Thymus (tissue), 14 donors: ENCODE measurements at places on chromosomes 1 and 21.

- no peak for DNase-seq
Observed at GRCh38 chr1:242008826-242009495, 10.1 kb upstream of the MAP1LC3C start.

- peak; percentile 50 for DNase-seq
Observed at GRCh38 chr1:19113697-19114092, 96.4 kb downstream of the UBR4 start.

GRCh38 chr1:107100331-107100984, 40.4 kb upstream of the NTNG1 start:
- no peak for DNase-seq

DNA sequence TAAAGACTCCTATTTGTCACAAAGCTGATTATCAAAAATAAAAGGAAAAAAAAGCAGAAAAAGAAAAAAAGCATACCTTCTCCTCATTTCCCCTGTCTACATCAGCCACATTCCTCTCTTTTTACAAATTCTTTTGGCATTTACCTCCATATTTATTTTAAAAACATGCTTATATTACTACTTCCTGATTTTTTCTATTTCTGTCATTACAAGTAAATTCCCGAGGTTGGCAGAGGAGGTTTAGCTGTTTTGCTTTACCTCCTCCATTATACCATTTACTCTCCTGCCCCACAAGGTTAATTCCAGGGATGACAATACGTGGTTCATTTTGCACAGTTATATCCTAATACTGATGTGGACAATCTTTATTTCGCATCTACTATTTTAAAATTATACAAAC, 26.3 kb upstream of the CD34 start:
- DNase-seq, result no peak

DNA sequence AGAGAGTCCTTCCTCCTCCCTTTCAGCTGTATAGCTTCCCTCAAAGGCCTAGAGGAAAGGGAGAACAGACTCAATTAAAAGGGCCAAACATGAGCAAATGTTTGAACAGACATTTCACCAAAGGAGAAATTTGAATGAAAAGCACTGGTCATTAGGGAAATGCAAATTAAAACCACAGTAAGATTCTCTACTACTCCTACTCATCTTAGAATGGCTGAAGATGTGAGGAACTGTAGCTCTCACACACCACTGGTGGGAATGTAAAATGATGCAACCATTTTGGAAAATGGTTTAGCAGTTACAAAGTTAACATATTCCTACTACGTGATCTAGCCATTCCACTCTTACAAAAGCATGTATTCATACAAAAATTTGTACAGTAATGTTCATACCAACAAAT, 253.0 kb upstream of the HOOK1 start:
- DNase-seq, result no peak
